NT2/D1 (cell line): ENCODE measurements at places on chromosomes 12 and 14.

DNA sequence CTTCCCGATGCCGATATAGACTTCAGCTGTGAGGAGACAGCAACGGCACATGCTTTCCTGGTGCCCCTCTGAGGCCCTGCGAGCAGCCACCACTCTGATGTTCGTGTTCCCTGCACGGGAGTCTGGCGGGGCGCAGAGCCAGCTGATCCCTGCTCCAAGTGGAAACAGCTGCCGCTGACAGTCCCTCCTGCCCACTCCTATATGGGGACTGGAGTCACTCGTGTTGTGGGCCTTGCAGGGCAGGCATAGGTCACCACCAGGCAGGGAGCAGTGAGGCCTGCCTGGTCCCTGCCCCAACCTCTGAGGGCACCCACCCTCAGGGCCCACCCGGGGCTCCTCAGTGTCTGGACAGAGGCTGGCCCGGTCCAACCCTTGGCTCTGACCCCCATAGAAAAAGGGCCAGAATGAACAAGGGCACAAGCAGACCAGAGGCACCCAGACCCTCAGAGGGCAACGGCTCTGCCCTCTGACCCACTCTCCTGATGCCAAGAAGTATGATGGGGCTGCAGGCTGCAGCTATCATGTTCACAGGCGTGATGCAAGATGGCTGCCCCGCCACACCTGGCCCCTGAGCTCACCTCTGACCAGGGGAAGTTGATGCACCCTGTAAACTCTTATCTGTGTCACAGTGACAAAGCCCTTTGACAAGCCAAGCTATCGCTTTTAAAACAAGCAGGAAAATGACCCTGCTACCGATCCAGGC is 181.6 kb downstream of the CALM1 start:
- no peak for DNase-seq

GRCh38 chr12:117120787-117121186 is 21.6 kb upstream of the TESC start:
- no peak for DNase-seq

GRCh38 chr12:42958291-42958674 is 368.7 kb upstream of the PRICKLE1 start:
- no peak for DNase-seq

DNA sequence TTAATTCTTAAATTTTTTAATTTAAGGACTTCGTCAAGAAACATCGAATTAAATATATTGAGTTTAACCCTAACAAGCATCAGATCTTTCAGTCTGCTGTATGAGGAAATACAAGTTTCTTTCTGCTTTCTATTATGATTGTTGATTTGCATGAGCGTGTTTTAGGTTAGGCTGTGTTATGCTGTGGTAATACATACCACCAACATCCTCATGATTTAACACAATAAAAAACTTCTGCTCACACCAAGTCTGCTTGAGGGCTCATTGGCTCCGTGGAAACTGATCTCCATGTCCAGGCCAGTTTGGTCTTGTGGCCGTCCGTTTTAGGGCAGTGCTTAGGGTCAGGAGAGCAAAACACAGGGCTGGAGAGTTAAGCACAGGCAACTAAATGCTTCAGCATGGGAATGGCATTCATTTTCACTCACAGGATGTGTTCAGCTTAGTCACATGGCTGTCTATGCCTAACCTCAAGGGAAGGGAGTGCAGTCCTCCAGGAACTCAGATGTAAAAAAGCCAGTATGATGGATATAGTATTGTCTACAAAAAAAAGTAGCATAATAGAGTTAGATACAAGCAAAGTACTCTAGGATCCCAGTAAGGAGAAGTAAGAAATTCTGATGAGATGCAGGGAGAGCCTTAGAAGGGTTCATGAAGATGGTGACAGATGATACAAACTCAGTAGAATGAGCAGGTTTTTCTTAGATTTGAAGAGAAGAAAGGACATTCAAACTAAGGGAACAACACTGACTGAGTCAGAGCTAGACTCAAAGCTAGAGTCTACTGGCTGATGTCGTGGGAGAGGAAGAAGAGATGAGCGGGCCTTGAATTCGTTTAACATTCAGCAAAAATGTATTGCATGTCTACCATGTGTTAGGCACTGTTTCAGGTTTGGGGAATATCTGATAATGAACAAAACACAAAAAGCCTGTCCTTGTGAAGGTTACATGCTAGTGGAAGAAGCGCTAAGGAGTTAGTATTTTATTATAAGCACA is 16.3 kb downstream of the MARK3 start:
- no peak for DNase-seq

GRCh38 chr14:38882533-38882932 is 220.5 kb downstream of the SEC23A start:
- DNase-seq: no peak

- no peak for DNase-seq
These were observed 21.0 kb upstream of the PPP1R13B start for GRCh38 chr14:103868242-103868897.

- no peak for DNase-seq
These were observed 197.8 kb upstream of the PRKD1 start for GRCh38 chr14:30125322-30125979.

- no peak for DNase-seq
These were observed 6.0 kb downstream of the KRT79 start for GRCh38 chr12:52828156-52828555.

DNA sequence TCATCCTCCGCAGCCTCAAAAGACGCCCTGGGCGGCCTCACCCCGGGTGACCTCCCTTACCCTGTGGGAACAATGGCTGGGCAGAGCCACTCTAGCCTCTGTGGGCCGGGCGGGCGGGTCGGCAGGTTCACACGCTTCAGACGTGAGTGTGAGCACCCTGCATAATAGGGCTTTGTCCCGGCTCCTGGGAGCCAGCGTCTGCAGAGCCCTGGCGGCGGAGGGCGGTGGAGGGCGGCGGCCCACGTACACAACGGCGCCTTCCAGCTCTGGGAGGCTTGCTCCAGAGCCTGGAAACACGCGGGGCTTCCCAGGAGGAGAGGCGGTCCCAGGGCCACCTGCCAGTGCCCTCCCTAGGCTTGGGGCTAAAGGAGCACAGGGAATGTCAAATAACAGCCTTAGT is 205.6 kb downstream of the BCL11B start:
- DNase-seq: no peak

GRCh38 chr12:77488041-77488620 is 342.6 kb upstream of the NAV3 start:
- no peak for DNase-seq
